Purkinje cell (primary cell): ENCODE measurements at places on chromosomes 12 and 14. TPM values are rescaled to one million over a fixed set of nuclear protein-coding genes. Genes with fewer than 3 reads are reported as not detected.

Gene PLEKHD1
- polyA plus RNA-seq, result 46.0 and 58.9 TPM in 2 replicates

Gene TAS2R50
- polyA plus RNA-seq, result not detected in 2 replicates

Gene EGLN3
- 64.5 and 83.4 TPM in 2 replicates for polyA plus RNA-seq

Gene NELL2
- 223 and 250 TPM in 2 replicates for polyA plus RNA-seq

Gene TGM1
- polyA plus RNA-seq, result not detected in 2 replicates

Gene RD3L
- polyA plus RNA-seq, result 3.6 and 6.3 TPM in 2 replicates

Gene ANKRD9
- polyA plus RNA-seq, result 0.50 and 0.95 TPM in 2 replicates
